ENCODE measurements at places on chromosomes 4 and X. TPM values are rescaled to one million over a fixed set of nuclear protein-coding genes. Genes with fewer than 3 reads are reported as not detected.
A peak's percentile ranks its signal among the peaks of the same experiment; 100 is the strongest.

TLR1 gene
- polyA plus RNA-seq = not detected

SCD5 gene
- polyA plus RNA-seq = 0.92 TPM

GRCh38 chrX:43589735-43590134, 66.4 kb upstream of the MAOA start:
- DNase-seq = no peak

DNA sequence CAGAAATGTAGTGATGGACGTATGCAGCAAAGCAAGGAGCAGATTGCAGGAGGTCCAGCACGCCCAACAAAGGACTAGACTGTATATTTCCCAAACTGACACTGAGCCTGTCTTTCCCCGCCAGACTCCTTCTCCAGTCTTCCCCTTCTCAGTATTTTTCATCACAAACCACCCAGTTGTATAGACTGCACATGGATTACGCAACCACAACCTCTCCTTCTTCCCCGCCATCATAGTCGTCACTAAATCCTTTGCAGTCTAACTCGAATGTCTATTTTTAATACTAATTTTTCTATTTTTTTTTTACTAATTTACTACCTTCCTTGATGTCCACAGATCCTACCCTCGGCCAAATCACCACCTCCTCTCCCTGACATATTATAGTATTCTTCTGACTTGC, 105.4 kb downstream of the MTNR1A start:
- DNase-seq = no peak

GRCh38 chr4:110418641-110419040, 57.3 kb upstream of the ENPEP start:
- DNase-seq = no peak

ANOS1 gene
- 34.4 TPM for polyA plus RNA-seq

- no peak for DNase-seq
Observed at GRCh38 chr4:170716868-170717267, 627.1 kb upstream of the AADAT start.

DNA sequence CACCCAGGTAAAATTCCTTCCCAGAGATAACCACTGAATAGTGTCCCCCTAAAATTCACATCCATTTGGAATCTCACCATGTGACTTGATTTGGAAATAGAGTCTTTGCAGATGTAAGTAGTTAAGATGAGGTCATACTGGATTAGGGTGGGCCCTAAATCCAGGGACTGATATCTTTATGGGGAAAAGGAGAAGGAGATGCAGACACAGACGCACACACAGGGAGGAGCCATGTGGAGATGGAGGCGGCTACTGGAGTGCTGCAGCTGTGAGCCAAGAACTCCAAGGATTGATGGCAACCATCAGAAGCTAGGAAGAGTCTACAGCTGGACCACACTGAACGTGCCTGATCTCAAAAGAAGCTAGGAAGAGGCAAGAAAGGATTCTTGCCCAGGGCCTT, 96.6 kb upstream of the SRD5A3 start:
- no peak for DNase-seq

FAM53A gene
- 1.9 TPM for polyA plus RNA-seq

DNA sequence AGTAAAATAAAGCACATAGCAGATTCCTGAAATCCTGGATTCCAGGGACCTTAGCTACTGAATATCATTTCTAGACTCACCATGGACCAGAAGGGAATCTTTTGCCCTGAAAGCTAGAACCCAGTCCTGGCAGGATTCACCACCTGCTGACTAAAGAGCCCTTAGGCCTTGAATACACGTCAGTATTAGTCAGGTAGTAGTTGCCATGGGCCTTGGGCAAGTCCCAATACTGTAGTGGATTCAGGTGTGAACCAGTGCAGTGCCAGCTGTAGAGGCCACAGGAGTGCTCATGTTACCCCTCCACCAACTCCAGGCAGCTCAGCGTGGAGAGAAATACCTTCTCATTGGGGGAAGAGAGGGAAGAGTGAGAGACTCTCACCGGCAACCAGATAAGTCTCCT, 64.1 kb upstream of the UBQLN2 start:
- no peak for DNase-seq

DNA sequence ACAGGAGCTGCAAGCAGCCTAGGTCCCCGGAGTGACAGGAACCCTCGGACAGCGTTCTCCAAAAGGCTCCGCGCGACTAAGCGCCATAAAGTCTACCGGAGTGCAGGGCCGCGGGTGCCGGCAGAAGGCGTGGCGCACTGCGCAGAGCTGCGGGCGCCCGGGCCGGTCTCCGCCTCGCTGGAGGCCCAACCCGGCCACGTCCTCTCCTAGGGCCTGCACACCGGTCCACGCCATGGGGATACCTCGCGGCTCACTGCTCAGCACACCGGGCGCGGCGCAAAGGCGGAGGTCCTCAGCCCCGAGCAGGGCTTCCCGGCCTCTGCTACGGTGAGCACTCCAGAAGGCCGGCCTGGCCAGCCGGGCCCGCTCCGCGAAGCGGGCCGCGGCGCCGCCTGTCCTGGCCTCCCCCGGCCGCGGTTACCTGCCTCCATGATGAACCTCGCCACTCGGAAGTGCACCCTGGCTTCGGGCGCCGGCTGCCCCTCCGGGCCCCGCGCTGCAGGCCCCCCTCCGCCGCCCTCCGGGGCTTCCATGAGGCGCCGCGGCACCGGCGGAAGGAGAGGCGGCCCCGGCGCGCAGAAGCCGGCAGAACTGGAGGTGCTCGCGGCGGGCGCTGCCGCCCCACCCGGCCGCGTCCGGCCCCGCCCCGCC, at the start of gene CCNQ:
Gene CCNQ, minus strand, starts transcription at position 599 of the 651 bp plus-strand sequence. Its CDS starts 66 bp downstream, at position 533.
- DNase-seq = peak; percentile 53

DNA sequence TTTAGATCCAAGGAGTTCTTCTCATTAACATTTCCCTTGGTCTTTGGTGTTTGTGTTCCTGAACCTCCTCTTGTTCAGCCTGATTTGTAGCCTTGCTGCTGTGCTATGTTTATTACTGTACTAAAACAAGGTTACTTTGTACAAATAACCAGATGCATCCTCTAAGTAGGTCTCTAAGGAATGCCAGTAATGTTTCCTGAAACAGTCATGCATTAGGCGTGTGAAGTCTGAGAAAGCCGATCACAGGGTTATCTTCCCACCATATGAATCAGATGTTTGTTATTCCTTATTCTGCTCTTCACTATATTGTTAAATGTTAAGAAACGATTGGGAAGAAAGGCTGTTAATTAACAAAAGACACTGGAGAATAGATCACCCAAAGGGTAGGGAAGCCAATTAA, 66.9 kb downstream of the GALNTL6 start:
- no peak for DNase-seq

SEPTIN11 gene
- 21.0 TPM for polyA plus RNA-seq

DNA sequence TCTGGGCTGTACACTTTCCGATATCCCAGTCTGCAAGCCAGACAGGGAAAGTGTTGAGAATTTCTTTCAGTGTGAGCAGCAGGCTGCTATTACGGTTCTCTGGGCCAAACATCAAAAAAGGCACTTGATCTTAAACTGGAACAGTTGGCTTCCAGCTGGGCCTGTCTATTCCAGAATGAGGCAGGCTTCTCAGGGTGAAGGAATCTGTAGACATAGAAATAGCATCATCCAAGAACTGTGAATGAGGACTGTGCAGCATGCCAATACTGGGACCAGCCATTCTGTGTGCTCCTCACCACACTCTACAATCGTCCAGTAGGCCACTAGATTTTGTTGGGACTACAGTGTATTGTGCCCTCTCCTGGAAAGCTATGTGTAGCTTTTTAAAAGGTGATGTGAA, 31.1 kb downstream of the ART3 start:
- no peak for DNase-seq

VCX3B gene
- not detected for polyA plus RNA-seq

DNA sequence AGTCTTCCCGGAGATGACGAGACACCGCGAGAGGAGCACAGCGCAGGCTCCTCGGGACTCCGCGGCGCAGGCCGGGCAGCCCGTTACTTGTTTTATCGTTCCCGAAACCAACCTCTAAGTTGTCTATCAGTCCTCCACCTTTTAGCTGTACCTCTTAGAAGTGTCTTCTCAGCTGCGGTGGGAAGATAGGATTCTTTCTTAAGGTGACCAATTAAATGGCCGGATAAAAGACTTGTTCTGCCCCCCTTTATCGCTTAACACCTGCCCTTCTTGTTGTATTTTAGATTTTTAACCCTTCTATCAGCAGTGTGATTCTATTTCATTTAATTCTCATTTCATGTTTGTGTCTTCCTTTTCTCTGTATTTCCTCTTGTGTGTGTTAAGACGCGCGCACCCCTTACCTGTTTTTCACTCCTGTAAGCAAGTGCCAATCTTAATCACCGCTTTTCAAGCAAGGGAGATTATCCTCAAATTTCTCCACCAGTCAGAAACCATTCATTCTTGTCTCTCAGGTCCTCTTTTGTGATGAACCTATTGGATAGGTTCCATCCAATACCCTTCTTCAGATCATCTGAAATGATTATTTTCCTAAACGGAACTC, at the start of gene SLC9B2:
Gene SLC9B2, minus strand, starts transcription at position 15 of the 601 bp plus-strand sequence. CDS start 9,211 bp downstream, outside the sequence.
- no peak for DNase-seq

PDGFRA gene
- 0.91 TPM for polyA plus RNA-seq

GRCh38 chr4:93042746-93043145, 739.0 kb downstream of the GRID2 start:
- DNase-seq = no peak

DNA sequence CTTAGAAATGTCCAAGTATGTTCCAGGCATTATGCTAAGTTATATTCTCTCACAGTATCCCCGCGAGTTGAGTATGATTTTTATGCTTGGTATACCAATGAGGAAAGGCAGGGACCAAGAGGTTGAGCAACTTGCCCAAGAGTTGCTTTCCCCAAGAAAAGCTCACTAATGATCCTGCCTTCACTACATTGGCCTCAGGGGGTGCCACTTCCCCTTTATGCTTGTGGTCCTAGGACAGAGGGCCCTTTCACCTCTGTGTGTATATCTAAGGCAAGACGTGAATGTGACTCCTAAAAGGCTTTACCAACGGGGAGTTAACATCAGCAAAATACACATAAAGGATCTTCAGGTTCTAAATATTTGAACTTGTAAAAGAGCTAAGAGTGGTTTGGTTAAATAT, 164.4 kb upstream of the CPEB2 start:
- no peak for DNase-seq

GRCh38 chr4:174378951-174379350, 95.2 kb downstream of the CEP44 start:
- no peak for DNase-seq

DNA sequence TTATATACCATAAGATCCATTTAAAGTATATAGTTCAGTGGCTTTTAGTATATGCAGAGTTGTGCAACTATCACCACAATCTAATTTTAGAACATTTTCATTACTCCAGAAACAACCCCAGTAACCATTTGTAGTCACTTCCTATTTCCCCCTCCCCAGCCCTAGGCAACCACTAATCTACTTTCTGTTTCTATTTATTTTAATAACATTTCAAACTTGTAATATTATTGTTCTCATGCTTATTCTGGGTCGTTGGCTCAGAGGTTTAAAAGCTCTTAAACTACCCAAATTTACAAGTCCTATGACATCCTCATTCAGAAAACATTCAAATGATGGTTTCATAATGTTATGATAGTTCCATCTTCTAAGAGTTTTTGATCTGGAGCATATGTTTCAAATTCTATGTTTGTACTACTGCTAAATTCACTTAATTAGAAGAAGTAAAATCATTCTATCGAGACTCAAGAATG, 18.4 kb downstream of the XIAP start:
- no peak for DNase-seq

DNA sequence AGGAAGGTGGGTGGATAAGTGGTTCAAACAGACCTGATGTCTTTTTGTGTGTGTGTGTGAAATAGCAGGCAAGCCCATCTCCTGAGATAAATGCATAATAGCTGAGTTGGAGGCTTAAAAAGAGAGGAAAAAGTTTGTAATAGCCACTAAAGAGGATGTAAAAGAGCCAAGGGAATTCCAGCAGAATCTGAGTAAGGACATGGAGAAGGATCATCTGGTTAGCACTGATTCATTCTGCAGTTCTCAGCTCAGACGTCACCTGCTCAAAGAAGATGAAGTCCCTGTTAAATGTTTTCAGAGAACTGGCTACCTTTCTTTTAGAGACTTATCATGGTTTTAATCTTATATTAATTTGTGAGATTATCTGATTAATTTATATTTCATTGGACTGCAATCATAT, 21.0 kb upstream of the IL13RA2 start:
- DNase-seq = no peak

SLC10A4 gene
- polyA plus RNA-seq = 5.1 TPM

DNA sequence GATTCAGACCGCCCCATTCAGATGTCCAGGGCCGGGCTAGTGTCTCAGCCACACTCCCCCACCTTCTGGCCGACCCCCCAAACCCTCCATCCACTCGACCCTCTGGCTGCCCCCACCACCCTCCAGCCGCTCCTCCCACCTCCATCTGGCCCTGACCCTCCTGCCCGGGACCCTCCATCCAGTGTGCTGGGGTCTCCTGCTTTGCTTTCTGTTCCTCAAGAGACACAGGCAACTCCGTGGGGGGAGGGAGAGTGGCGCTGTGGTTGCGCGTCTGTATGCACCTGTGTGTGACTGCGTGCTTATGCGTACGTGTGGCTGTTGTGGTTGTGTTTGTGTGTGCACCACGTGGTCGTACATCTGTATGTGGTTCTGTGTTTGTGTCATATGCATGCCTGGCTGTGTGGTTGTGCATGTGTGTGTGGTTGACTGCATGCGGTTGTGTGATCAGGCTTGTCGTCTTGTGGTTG, 33.3 kb downstream of the CPLX1 start:
- DNase-seq = no peak

DNA sequence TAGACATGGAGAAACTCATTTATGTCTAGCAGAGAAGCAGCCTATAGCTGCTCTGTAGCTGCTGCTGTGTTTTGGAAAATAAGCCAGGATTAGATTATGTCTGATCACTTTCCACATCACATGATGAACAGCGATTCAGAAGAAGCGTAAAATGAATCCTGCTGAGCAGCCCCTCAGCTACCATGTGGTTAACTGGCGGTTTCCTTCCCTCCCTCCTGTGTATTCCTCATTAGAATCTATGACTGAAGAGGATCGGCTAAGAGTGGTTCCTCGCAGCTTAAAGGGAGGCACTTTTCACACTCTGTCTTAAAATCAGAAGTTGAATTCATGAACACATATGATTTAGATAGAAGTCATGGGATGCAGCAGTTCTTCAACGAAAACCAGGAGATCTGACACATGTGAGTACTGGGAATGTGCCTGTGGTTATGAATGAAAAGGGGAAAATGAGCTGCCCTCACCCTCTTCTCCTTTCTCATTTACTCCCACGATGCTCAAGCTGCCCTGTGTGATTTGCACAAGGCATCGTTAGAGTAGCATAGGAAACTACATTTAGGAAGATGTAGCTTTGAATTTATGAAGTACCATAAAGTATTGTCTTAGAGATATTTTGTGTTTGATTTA, at the start of gene PPEF1:
Gene PPEF1, plus strand, starts transcription at position 220 of the 624 bp plus-strand sequence. Its CDS starts 136 bp downstream, at position 356.
- no peak for DNase-seq

DNA sequence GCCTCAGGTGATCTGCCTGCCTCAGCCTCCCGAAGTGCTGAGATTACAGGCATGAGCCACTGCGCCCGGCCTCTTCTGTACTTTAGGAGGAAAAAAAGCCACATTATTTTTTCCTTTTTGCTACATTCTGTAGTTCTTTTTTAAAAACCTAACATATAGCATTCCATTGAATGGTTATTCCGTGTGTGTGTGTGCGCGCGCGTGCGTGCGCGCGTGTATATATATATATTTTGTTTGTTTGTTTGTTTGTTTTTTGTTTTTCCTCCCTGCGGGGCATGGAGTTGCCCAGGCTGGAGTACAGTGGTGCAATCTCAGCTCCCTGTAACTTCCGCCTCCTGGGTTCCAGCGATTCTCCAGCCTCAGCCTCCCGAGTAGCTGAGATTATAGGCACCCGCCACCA, 59.5 kb downstream of the ARHGAP10 start:
- DNase-seq = no peak

CT83 gene
- polyA plus RNA-seq = not detected

PNMA5 gene
- polyA plus RNA-seq = 0.11 TPM

- DNase-seq = no peak
Observed at GRCh38 chr4:150816491-150816890, 198.6 kb downstream of the LRBA start.

XKRX gene
- polyA plus RNA-seq = 0.70 TPM

- DNase-seq = no peak
Observed at GRCh38 chr4:82038936-82039335, 334.9 kb downstream of the HNRNPD start.

LEF1 gene
- 3.6 TPM for polyA plus RNA-seq

All from H1 (cell line).